ENCODE measurements at places on chromosomes 11 and 22.

- DNase-seq, result no peak
Measured at GRCh38 chr11:95084509-95084908, 5.1 kb upstream of the ENDOD1 start.

- no peak for DNase-seq
Measured at GRCh38 chr11:44946263-44946662, 4.4 kb downstream of the TP53I11 start.

DNA sequence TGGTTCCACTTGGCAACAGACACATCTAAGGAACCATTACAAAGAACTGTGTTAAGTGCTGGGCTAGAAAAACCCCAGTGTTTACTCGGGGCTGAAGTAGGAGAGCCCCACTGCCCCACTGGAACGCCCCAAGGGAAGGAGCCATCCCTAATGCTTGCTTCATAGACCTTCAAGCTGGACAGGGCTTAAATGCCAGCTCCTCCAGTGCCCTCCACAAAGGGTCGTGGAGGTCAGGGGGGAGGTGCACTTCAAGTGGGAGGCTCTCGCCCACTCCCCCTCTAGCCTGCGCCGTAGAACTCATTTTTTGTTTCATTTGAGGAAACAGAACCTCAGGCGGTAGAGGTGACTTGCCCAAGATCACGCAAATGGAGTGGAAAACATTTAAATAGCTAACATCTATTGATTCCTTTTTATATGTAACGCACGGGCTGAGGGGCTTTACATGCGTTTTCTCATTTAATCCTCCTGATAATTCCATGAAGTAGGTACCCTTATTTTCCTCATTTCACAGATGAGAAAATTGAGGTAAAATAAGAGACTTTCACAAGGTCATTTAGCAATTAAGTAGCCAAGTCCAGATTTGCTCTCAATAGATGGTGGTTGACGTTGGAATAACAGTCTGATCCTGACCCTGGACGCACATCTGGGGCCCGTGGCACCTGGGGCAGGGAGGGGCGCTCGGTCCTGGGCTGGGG is 545 bp upstream of the ZDHHC13 start:
- no peak for DNase-seq

GRCh38 chr22:48376936-48377712 is 1450.5 kb downstream of the BRD1 start:
- DNase-seq, result no peak

DNA sequence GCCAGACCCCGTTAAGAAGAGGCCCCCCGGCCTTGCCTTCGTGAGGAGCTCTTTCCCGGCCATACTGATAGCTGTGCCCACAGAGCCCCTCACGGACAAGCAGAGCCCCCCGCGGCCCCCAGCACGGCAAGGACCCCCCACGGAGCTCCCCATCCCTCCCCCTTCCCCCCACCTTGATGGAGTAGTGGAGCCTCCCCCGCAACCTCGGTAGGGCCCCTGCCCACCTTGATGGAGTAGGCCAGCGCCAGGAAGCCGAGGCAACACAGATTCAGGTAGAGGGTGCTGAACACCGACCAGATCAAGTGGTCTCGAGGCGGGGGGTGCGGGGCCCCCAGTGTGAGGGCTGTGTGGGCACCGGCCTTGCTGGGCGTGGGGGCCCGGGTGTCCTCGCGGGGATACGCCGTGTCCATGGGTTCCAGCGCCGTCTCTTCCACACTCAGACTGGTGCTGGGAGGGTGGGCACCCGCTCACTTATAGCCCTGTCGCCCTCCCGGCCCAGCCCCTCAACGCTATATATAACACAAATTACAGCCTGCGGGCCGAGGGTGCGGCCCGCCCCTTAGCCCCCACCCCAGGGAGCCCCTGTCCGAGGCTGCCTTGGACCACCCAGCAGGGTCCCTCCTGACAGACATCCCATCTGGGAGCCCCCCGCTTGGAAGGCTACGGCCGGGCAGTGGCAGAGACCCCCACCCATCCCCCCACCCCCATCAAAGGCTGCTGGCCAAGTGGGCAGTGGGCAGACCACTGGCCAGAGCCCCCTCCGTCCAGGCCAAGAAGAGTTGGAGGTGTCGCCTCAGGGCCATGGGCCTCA is at the start of gene IFITM5:
IFITM5 (minus strand) TSS at position 446 of the 811 bp plus-strand sequence; CDS start at position 410, 36 bp downstream.
- DNase-seq, result no peak

- no peak for DNase-seq
Measured at GRCh38 chr11:134376150-134376921, 35.7 kb downstream of the B3GAT1 start.

GRCh38 chr11:119121811-119122124 is 388 bp downstream of the HINFP start:
- no peak for DNase-seq

- no peak for DNase-seq
Measured at GRCh38 chr11:97622795-97623194, 1233.0 kb downstream of the JRKL start.

- no peak for DNase-seq
Measured at GRCh38 chr22:46001426-46002106, 24.6 kb upstream of the WNT7B start.

DNA sequence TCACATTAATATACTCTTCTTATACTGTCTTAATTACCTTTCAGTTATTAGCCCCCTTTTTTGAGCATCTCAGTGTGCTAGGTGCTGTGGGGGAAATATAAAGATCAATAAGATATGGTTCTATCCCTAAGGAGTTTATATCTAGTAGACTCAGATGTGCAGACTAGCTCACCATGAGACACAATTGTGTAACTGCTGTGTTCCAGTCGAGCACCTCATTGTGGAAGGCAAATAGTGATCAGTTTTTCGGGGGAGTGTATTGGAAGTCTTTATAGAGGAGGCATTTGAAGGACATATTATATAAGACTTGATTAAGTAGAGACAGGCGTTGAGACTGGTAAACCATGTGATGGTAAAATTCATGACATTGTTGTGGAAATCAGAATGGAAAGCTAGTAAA is 11.8 kb downstream of the PDE3B start:
- DNase-seq, result no peak

- no peak for DNase-seq
Measured at GRCh38 chr11:60926500-60926899, 2.2 kb downstream of the TMEM132A start.

DNA sequence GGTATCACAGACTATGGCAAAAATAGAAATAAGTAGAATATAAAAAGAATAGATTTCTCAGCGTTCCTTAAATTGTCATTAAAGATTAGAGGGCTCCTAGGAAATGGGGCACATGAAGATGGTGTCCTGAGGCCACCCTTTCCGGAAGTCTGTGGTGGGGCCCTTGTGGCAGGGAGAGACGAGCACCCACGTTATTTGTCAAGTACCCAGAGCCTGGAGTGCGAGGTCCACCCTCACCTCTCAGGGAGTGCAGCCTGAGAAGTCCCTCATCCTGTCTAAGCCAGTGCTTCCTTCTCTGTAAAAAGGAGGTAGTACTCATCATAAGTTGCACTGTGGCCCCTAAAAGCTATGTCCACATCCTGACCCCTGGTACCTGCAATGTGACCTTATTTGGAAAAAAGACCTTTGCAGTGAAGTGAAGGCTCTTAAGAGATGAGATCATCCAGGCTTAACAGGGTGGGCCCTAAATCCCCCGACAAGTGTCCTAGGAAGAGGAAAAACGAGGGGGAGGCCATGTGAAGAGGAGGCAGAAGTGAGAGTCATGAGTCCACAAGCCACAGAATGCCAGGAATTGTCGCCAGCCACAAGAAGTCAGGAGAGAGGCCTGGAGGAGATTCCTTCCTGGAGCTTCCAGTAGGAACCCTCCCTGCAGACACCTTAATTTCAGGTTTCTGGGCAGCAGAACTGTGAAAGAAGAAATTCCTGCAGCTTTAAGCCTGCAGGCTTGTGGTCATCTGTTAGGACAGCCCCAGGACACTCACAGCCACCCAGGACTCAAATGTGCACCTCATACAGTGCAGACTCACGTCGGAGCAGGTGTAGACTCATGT is 76.8 kb upstream of the CCND1 start:
- no peak for DNase-seq

- DNase-seq, result no peak
Measured at GRCh38 chr11:128330203-128330602, 257.2 kb downstream of the ETS1 start.

GRCh38 chr22:45472426-45472825 is 30.3 kb upstream of the FBLN1 start:
- DNase-seq, result no peak

- DNase-seq, result no peak
Measured at GRCh38 chr11:59542142-59542810, 30.9 kb downstream of the OR4D9 start.

GRCh38 chr22:20388200-20388599 is 5.8 kb upstream of the ZNF74 start:
- DNase-seq, result no peak

DNA sequence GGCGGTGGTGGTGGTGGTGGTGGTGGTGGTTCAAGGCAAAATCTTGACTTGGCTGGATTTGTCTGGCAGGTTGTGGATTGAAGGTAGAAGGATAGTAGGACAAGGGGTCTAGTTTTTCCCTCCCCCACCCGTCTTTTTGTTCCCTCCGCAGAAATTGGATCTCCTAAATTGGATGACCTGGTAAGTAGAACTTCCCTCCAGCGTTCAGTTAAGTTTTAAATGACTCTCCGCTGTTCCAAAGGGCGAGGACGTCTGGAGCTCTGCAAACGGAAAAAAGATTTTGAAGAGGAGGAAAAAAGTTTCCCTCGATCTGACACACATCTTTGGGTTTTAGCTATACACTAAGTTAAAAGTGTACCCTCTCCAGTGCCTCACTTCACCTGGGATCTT is 422 bp upstream of the LGR4 start:
- no peak for DNase-seq

GRCh38 chr11:83543706-83544439 is 257.7 kb upstream of the CCDC90B start:
- DNase-seq, result no peak

GRCh38 chr11:91086028-91086427 is 863.2 kb upstream of the CHORDC1 start:
- no peak for DNase-seq

- DNase-seq, result no peak
Measured at GRCh38 chr11:10414659-10415058, 40.4 kb upstream of the AMPD3 start.

GRCh38 chr11:94672636-94673035 is 95.5 kb upstream of the AMOTL1 start:
- no peak for DNase-seq

Data from renal cortex interstitium (tissue), 15 donors.